ENCODE measurements at places on chromosomes 7 and 10.

- H3K36me3 ChIP-seq = peaks cover 81% of the 10 kb centered on the region
- H3K27me3 ChIP-seq = no peaks in the 10 kb centered on the region
- H3K4me1 ChIP-seq = no peaks in the 10 kb centered on the region
- no peak for DNase-seq
- no peak overlapping the region for H3K4me3 ChIP-seq
These were observed 28.7 kb downstream of the PITRM1 start for GRCh38 chr10:3143791-3144434.

DNA sequence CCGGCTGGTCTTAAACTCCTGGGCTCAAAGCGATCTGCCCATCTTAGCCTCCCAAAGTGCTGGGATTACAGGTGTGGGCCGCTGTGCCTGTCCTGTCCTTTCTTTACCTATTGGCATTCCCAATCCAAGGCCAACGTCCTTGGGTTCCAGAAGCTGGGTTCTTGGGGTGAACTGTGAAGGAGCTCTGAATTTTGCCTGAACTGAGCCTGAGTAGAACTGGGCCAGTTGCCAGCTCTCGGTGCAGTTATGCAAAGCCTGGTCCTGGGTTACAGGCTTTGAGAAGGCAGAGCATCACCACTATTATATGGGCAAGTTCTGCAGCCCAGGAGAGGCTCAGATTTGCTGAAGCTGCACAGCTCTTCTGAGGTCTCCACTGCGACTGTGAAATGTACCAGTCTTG is 24.6 kb upstream of the SH2D4B start:
- no peak overlapping the region for H3K4me3 ChIP-seq
- no peaks in the 10 kb centered on the region for H3K27me3 ChIP-seq
- H3K36me3 ChIP-seq = peaks cover 71% of the 10 kb centered on the region
- peaks cover 43% of the 10 kb centered on the region for H3K4me1 ChIP-seq
- H3K27ac ChIP-seq = no peak overlapping the region

DNA sequence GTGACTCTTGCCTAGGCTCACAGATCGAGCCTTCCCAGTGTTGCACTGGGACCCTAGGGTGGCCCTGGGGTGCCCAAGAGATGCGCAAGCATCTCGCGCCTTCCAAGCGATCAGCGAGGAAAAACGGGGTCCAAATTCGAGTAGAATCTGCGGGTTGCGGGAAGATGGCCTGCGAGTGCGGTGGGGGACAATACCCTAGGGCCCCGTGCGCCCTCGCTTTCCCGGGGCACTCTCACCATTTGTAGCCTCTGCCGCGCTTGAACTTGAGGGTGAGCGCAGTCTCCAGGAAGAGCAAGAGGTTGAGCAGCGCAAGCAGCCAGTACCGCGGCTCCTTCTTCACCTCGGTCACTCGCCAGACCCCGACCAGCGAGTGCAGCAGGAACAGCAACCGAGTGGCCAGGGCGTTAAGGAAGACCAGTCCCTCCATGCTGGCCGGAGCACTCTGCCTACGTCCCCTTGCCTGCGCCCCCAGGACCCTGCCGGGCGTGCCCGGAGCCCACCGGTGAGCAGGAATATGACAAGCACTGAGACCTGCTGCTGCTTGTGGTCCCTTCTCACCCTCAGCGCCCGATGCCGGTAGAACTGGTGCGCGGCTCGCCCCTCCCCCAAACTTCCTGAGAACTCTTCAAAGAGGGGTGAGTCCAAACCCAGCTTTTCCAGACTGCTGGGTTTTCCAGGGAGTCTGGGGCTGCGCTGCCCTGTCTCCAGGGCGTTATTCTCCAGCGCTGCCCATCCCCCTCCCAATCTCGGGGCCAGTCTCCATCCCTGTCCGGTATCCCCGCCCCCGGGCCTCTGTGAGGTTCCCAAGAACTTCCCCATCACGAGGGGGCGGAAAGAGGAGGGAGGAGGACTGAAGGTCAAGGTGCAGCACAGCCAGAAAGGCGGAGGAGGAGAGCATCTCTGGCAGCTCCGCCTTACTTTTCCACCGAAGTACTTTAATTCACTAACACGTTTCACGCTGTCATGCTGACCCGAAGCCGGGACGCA is at the start of gene TMEM26:
Gene TMEM26, minus strand, starts transcription at position 727 of the 987 bp plus-strand sequence. Its CDS starts 300 bp downstream, at position 427.
- H3K27me3 ChIP-seq = peaks cover 74% of the 10 kb centered on the region
- peak; percentile 62 for DNase-seq
- H3K27ac ChIP-seq = no peak within 1 kb of the TSS
- H3K4me3 ChIP-seq = peak within 1 kb of the TSS; percentile 83
- H3K4me1 ChIP-seq = peaks cover 19% of the 10 kb centered on the region

GRCh38 chr10:34544400-34544799 is 270.7 kb downstream of the PARD3 start:
- H3K27ac ChIP-seq = no peak overlapping the region
- H3K27me3 ChIP-seq = no peaks in the 10 kb centered on the region
- DNase-seq = no peak
- no peak overlapping the region for H3K4me3 ChIP-seq
- no peaks in the 10 kb centered on the region for H3K36me3 ChIP-seq
- H3K4me1 ChIP-seq = peaks cover 7% of the 10 kb centered on the region

- no peaks in the 10 kb centered on the region for H3K36me3 ChIP-seq
- H3K4me3 ChIP-seq = peak overlapping the region; percentile 28
- H3K27ac ChIP-seq = peak overlapping the region; percentile 98
- peaks cover 72% of the 10 kb centered on the region for H3K4me1 ChIP-seq
- DNase-seq = peak; percentile 42
These were observed 93.6 kb upstream of the COL1A2 start for GRCh38 chr7:94301024-94301586.

DNA sequence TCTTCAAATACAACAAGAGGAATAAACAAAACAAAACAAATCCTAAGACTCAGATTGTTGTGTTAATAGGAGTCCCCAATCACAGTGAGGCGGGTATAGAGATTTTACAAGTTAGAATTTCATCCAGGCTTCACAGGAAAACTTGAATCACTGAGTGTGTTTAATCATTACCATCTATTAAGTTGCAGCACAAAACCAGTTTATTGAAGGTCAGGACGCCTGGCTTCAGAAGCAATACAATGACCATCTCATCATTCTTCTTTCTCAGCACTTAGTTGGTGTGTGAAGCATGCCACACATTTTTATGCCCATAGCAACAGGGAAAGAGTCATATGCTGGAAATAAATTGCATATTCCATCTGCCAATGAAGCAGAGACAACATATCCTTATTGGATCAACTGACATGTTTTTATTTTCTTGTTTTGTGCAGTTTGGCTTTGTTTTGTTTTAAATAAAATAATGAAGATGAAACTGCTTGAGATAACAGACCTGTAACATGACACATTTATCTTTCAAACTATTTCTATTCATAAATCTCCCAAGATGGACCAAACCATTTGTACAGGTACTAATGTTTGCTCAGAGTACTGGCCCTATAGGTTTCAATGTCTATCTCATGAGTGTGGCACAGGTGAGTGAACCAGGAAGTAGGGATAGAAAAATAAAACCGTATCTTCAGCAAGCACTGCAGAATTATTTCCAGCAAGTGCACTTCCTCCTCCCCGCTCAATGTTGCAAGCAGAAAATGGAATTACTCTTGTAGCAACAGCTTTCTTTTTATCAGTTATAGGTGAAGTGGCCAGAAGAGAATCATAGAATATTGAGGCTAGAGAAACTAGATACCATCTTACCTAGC is 40.4 kb downstream of the TAC1 start:
- H3K36me3 ChIP-seq = no peaks in the 10 kb centered on the region
- DNase-seq = no peak
- H3K4me3 ChIP-seq = no peak overlapping the region
- no peak overlapping the region for H3K27ac ChIP-seq
- H3K4me1 ChIP-seq = no peaks in the 10 kb centered on the region

Data from nephron progenitor cell (in vitro differentiated cells).